Cerebellar nuclear complex (tissue), 1 donor: ENCODE measurements at places on chromosomes 12 and 14.

DNA sequence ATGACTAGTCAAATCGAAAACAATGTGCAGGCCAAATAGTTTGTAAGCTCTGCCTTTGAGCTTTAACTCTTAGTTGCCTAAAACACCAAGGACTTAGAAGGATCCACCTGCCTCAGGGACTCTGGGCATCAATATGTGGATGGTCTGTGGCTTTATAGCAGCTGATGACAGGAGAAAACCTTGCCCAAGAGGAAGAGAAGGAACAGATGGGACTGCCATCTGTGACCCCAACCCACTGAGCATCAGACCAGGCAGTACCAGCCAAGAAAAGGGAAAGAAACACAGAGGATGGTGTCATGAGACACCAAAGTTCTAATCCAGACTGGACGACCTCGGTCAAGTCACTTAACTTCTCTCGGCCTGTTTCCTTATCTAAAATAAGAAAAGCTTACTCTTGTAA lies 12.7 kb downstream of the TGFB3 start:
- DNase-seq = no peak

DNA sequence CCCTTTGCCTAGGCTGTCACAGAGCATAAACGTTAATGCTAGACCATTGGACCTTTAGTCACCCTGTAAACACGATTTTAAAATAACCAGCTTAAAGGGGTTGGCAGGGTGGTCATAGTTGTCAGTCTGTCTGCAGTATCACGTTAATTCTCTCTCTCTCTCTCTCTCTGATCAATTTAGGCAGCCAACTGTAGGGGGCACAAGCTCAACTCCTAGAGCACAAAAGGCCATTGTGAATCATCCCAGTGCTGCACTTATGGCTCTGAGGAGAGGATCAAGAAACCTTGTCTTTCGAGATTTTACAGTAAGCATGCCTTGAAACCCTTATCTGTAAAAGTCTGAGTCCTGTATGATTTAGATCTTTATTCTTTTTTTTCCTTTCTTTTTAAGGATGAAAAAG lies 97.1 kb downstream of the SCAF11 start:
- DNase-seq = no peak

GRCh38 chr12:53631721-53632120 lies 5.5 kb upstream of the ATF7 start:
- DNase-seq = no peak

DNA sequence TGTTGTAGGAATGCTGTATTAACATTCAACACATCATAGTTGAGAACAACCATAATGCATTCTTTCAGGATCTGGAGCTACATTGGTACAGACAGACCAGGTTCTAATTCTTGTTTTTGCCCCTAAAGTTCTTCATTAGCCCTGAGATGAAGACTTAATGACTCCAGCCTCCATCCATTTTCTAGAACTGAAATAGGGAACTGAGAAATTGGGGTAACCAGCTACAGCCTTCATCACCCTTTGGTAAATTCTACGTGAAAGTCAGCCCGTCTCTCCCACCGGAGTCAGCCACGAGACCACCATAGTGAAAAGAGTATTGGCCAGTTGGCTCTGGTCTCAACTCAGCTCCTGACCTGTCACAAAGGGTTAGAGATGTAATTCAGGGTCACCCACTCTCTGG lies 164.0 kb downstream of the NUAK1 start:
- DNase-seq = no peak

DNA sequence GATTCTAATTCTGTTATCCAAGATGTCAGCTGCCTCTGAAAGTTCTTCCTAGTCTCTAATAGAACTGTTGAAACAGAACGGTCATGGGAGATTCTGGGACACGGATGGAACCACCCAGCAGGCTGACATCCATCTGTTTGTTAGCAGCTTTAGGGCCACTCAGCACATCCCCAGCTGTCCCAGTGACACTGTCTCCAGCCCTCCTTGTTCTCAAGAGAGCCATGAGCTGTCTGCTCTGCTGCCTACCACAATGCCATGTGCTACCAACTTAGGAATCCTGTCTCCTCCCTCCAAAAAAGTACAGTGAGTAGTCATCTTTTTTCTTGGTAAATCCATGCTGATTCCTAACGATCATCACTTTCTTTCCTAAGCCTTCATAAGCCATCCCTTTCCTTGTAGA lies 130.5 kb downstream of the ZFP36L1 start:
- no peak for DNase-seq

DNA sequence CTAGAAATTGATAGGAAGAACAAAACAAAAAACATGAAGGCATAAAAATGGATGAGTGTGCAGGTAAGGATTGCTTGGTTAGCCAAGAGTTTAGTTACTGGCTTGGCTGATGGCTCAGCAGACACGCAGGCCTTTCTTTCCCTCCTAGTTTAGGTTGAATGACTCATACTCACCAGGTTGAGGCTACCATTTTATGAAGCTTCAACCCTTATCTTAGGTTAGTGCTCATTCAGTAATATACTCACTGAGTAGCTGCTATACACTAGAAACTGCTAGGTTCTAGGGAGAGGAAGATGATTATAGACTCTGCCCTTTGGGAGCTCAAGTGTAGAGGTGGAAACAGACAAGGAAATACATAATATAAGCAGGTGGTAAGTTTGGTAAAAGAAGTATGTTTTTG lies 6.0 kb downstream of the P3H3 start:
- DNase-seq = no peak

GRCh38 chr14:105072381-105072861 lies 7.2 kb upstream of the GPR132 start:
- DNase-seq = no peak

DNA sequence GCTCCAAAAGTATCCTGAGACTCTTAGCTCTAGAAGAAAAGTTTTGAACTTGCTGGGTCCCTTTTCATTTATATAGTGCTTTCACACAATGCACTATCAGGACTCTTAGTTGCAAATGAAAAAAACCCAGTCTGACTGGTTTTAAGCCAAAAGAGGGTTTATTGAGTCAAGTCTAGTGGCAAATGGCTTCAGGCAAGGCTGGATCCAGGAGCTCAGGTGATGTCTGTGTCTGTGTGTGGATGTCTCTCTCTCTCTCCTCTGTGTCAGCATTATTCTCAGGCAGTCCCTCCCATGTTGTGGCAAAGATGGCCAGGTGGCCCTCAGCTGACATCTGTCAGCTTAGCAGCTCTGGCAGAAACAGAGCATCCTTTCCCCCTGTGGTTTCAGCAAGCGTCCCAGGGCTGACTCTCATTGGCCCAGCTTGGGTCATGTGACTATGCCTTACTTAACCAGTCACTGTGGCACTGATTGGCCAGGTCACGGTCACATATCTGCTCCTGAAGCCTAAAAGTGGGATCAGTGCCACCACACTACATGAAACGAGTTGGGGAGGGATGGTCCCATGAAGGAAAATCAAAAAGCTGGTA lies 6.2 kb downstream of the TMEM120B start:
- DNase-seq = no peak

DNA sequence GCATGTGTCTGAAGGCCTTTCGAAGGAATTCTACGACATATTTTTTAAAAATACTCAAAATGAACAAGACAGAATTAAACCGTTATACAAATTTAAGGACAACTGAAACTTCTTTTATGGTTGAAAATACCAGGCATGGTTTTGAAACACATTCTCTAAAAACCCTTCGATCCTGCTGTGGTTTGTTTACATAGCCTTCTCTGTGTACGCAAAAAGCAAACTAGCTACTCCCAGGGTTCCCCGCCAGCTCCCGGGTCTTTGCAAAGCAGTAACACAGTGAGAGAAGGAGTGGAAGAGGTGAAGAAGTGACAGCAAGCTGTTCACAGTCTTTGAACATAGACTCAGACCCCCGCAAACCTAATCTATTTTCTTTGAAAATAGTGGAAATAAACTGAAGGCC lies 2.2 kb upstream of the TC2N start:
- DNase-seq = no peak

- no peak for DNase-seq
Measured at GRCh38 chr14:54354096-54354495, 42.7 kb upstream of the CDKN3 start.

DNA sequence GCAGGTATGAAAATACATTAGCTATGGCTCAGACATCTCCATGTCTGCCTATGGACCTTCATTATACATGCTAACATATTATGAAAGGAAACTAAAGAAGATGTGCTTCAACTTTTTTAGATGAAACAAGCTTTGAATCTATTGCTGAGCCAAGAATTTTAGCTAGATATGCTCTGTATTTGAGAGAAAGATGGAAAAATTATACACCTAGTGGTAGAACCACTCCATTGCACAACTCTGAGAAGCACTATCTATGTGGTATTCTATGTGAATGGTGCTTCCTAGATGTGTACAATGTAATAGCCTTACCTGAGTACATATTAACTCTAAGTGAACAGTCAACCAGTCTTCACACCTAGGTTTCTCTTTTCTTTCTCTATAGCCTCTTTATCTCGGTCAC lies 17.3 kb downstream of the EPYC start:
- no peak for DNase-seq

DNA sequence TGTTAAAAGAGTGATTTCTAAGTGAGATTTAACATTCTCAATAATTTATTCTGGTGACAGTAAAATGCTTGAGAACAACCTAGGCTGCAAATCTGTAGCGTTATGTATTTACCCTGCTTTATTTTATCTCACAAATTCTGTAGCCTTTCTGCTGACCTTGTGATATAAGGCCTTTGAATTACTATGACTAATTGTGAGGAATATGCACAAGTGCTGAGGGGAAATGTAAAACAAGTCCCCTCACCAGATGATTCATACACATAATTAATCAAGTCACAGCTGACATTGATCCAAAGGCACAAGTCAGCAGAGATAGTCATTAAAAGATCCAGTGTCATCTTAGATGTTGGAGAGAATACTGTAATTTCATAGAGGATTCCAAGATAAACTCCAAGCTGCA lies 992.7 kb upstream of the USP15 start:
- DNase-seq = no peak

DNA sequence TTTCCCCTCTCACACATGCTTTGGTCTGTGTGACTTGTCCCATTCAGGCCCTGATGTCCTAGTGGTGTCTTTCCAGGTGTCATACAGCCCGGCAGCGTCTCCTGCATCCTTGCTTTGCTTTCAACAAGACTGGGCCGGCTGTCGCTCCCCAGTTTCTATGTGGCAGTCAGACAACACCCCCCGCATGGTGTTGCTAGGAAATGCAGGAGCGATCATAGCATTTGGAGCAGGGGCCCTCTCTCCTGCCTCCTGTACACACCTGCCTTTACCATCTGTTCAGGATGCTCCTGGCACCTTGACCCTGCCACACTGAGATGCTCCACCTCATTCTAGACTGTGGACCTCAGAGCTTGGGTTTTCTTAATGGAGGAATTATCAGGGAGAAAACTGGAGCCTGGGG lies 29.5 kb downstream of the CACNA1C start:
- peak; percentile 85 for DNase-seq

- no peak for DNase-seq
Measured at GRCh38 chr12:107415834-107416233, 269.8 kb upstream of the PWP1 start.

GRCh38 chr14:32010604-32011125 lies 66.4 kb upstream of the ARHGAP5 start:
- DNase-seq = no peak

GRCh38 chr14:104826189-104826860 lies 25.4 kb downstream of the ZBTB42 start:
- DNase-seq = peak; percentile 52

DNA sequence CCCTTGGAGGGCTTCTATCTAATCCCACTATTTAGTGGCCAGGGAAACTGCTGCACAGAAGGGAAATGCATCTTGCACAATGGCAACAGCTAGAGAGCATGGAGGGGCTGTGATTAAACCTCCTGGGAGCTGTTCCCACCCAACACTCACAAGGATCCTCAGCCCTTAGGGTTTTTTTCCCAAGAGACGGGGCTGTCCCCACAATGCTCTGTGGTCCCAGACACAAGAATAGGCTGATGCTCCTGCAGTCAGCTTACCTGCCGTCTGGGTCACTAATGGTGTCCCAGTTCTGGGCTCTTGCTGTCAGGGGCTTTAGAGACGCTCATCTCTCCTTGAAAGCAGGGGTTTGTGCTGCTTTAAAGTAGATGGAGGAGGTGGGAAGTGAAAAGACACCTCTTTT lies 4.6 kb downstream of the SERPINA1 start:
- no peak for DNase-seq

DNA sequence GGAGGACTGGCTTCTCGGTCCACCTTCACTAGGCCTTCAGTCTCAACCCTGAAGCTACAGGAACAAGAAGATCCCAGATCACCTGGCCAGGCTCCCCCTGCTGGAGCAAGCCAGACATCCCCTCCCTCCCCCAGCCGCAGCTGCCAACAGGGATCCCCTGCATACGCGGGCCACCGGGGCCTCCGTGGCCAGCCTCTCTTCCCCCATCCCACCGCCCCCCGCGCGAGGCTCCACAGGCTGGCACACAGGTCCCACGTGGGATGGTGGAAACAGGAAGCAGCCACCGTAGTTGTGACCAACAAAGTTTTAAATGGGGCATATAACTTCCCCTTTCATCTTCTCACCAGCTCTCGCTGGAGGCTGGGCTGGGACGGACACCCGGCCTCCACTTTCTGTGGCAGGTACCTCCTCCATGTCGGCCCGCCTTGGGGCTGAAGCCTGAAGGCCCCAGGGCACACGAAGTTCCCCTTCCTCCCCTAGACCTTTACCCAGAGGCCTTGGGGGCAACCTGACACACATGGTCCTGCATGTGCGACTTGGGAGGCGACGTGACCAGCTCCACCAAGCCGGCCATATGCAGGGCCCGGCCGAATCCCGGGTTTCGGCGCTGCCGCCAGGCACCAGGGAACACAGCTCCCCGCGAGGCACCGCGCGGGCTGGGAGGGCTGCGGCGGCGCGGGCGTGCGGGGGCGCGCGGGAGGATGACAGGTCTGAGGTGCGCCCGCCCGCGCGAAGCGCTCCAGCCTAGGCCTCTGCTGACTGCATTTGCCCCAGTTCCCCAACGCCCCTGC lies 44.4 kb upstream of the PNMA1 start:
- DNase-seq = no peak

GRCh38 chr14:49287004-49287403 lies 299.2 kb downstream of the RPS29 start:
- DNase-seq = no peak

GRCh38 chr14:96625426-96625985 lies 123.3 kb downstream of the PAPOLA start:
- no peak for DNase-seq

- DNase-seq = no peak
Measured at GRCh38 chr14:47526591-47527244, 148.7 kb downstream of the MDGA2 start.

- no peak for DNase-seq
Measured at GRCh38 chr14:55279384-55279783, 8.2 kb downstream of the FBXO34 start.

DNA sequence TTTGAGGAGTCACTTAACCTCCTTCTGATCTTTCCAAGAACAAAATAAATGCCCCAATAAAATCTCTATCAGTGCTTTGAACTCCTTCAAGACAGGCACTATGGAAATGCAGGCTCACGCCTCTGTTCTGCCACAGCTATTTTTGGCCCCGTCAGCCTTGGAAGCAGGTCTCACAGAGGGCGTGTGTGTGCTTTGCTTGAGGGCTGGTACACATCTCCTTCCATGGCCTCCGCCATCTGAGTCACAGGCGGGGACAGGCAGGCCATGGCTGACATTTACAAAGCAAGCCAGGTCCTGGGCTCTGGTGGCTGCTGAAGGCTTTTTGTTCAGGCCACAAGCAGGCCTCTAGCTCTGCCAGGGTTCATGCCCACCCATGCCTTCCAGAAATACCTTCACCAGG lies 16.0 kb downstream of the PRIMA1 start:
- no peak for DNase-seq
